Activated CD4-positive, alpha-beta T cell treated with anti-CD3 and anti-CD28 coated beads, Interleukin-2, amount 10 ng/mL, durations not matched to agents 7 days and 5 days (primary cell): ENCODE measurements at places on chromosomes 16 and 17. TPM values are rescaled to one million over a fixed set of nuclear protein-coding genes. Genes with fewer than 3 reads are reported as not detected.

GRCh38 chr17:76643553-76644148, at the start of gene ST6GALNAC1:
Gene ST6GALNAC1, minus strand, starts transcription at chr17:76643757. Its CDS starts 119 bp downstream, at chr17:76643638.
- peak; percentile 27 for DNase-seq

DNA sequence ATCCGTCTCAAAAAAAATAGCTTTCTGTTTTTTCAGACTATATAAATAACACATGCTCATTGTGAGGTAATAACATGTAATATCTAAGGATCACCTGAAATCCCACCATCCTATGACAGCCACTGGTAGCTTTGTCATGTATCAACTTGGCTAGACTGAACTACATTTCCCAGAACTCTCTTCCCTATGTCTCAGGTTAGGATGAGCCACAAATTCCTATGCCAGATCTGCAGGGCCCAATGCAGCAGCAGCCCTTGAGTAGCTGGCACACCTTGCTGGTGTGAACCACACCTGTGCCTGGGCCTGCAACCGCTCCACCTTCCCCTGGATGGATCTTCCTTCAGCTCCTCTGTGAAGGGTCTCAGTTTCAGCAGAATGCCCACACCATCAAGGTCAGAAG, 28.1 kb downstream of the OGFOD1 start:
- DNase-seq = no peak

DNA sequence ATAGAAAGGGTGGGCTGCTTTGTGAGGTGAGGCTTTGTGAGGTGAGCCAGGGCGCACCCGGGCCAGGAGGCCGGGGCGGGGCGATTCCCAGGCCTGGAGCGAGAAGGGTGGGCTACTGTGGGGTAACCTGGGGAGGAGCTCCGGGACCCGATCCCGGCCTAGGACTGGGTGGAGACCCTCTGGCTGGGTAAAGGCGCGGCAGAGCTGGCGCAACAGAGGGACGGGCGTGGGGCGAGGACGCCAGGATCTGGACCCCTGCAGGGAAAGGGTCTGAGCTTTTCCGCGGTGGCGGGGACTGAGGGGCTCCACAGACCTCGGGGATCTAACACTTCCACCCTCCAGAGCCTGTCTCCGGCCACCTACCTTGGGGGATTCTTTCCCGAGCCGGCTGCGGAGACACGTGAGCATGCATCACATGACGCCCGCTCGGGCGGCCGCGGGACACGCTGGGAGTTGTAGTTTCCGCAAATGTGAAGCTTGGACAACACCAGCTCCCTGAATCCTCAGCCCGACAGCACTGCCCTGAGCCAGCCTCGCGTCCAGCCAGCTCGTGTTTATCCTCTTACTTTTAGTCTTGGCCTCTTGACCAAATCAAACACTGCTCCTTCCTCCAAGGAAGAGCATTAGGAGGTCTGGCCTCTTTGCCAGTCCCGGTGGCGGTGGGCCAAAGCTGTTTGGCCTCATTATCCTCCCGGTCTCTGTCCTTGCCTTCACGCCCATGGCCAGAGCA, at the start of gene SLC38A7:
TSS of gene SLC38A7 (minus strand) at position 417 of the 730 bp plus-strand sequence. CDS start 4,644 bp downstream, outside the sequence.
- peak; percentile 78 for DNase-seq

Gene FZD2
- not detected for total RNA-seq

Gene SNN
- total RNA-seq = 21.7 TPM

Gene MFAP4
- total RNA-seq = not detected

Gene IL34
- not detected for total RNA-seq

DNA sequence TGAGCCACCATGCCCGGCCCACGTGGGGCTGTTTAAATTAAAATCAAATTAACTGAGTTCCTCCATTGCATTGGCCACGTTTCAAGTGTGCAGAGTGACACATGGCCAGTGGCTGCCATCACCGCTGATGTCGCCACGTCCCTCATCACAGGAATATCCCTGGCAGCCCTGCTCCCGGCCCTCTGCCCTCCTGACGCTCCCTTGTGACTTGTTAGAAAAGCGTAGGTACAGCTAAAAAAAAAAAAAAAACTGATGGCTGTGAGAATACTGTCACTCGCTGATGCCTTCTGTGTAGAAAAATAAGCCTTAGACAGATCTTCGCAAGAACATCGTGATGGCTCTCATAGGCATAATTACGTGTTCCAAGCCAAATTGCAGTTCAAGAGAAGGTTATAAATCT, 21.7 kb downstream of the CARHSP1 start:
- no peak for DNase-seq

- no peak for DNase-seq
These were observed 77.4 kb downstream of the ANKFN1 start for GRCh38 chr17:56230660-56231059.
